ENCODE measurements at places on chromosomes 7 and 10.

DNA sequence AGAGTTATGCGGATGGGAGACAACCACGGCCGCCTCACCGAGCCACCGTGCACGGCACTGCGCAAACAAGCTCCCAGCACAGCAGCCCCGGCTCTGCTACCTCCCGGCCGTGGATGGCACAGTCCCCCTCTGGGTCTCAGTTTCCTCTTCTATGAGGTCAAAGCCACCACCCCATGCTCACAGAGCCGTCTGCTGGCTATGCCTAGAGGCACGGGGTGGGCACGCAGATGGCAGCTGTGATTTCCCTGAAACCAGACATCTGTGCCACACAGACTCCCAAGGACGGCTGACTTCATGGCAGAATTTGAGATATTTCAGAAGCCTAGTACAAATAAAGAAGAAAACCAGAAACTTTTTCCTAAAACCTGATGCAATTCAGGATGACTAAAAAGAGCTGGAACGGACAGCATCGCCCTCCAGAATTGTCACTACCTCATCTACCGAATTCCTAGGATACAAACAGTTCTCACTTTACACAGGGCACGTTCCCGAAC, 73.2 kb downstream of the AMZ1 start:
- DNase-seq, result no peak

DNA sequence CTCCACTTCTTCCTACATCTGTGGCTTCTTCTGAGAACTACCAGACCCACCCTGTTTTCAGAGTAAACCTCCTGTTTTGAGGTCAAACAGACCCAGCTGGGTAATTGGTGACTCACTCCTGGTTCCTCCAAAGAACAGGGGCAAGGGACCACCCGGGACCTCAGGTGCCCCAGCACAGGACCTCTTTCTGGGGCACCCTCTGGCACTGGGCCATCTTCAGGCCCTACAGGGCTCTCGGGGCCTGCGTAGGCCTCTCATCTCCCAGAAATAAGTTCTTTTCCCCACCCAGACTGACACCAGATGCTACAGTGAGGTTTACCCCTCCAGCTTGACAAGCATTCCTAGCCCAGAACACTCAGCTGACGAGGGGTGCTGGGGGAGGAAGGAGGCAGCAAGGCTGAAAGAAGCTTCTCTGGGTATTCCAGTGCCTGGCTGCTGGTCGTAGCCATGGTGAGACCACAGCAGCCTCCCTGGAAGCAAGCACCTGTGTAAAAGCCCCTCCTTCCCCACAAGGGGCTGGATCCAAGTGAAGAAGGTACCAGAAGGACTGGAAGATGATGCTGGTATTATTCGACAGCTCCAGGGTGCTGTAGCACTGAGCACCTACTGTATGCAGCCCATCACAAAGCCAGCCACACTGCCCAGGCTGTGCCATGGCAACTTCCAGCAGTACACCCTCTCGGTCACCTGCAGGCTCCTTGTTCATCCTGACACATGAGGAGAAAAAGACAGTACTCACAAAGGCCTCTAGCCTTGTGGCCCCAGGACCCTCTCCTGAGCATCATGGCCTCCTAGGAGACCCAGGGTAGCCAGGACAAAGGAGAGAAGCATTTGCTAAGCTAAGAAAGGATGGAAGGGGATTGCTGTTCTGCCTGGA, 47.4 kb downstream of the ALOX5 start:
- no peak for DNase-seq

GRCh38 chr10:76523791-76524351, 1092.4 kb downstream of the LRMDA start:
- no peak for DNase-seq

GRCh38 chr7:50356945-50357268, 52.4 kb downstream of the IKZF1 start:
- DNase-seq, result no peak

- no peak for DNase-seq
Observed at GRCh38 chr10:34433241-34434076, 381.6 kb downstream of the PARD3 start.

DNA sequence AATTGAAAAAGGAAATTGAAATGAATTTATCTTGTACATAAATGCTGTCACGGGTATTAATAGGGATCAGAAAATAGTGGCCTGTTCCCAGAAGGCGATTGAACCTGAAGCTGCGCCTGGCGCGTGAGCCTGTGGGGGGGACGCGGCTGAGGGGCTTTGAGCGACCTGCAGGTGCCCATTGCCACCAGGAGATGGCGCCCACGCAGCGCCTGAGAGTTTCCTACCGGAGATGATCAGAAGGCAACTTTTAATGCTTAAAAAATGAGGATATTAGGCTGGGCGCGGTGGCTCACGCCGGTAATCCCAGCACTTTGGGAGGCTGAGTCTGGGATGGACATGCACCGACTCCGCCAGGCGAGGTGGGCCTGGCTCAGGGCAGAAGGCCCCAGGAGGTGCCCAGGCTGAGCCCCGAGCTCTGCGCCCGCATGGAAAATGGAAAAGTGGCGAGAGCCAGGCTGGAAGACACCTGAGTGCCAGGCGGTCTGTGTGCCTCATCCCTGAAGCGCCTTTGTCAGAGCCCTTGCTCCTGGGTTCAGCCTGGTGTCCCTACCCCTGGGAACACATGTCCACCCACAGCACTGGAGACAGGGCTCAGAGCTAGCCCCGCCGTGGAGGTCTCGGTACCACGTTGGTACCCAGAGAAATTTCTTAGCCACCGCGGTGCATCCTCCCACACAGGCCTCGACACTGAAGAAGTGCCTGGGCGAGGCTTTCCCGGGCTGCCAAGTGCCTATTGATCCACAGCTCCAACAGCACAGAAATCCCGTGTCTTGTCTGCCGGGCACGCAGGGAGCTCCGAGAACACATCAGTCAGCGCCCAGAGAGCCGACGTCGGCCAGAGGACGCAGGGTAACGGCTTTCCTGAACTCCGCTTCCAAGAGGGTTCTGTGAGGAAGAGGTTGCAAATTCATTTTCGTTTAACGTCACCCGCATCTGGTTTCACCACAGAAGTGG, 117.4 kb downstream of the INPP5A start:
- DNase-seq, result peak; percentile 25

DNA sequence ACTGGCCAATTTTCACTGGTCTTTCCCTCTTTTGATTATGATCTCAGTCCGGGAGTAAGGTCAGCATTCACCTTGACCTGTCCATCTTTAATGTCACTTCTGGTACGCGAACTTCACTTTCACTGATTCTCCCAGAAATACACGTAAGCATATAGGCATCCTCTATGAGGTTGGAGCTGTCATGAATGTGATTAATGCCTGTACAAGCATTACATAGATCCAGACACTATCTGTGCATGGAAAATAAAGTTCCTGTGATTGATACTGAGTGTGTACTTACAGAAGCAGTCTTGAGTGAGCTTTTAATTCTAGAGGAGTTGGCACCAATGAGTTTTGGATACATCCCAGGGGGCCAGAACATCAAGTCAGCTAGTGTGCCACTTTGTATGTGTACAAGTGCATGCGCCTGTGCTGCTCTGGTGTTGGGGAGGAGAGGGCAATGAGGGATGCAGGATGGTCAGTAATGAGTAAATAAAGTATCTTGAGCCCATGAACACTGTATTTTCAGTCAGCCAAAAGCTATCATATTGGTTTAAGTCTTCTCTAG, 6.0 kb downstream of the PTPRZ1 start:
- no peak for DNase-seq
